H9 (cell line): ENCODE measurements at places on chromosomes 6 and 20. TPM values are rescaled to one million over a fixed set of nuclear protein-coding genes. Genes with fewer than 3 reads are reported as not detected.

- no peak for DNase-seq
- peaks cover 1% of the 10 kb centered on the region for H3K36me3 ChIP-seq
- H3K4me3 ChIP-seq, result no peak overlapping the region
- no peak overlapping the region for H3K27ac ChIP-seq
Measured at GRCh38 chr6:118606268-118606667, 45.1 kb downstream of the CEP85L start.

DNA sequence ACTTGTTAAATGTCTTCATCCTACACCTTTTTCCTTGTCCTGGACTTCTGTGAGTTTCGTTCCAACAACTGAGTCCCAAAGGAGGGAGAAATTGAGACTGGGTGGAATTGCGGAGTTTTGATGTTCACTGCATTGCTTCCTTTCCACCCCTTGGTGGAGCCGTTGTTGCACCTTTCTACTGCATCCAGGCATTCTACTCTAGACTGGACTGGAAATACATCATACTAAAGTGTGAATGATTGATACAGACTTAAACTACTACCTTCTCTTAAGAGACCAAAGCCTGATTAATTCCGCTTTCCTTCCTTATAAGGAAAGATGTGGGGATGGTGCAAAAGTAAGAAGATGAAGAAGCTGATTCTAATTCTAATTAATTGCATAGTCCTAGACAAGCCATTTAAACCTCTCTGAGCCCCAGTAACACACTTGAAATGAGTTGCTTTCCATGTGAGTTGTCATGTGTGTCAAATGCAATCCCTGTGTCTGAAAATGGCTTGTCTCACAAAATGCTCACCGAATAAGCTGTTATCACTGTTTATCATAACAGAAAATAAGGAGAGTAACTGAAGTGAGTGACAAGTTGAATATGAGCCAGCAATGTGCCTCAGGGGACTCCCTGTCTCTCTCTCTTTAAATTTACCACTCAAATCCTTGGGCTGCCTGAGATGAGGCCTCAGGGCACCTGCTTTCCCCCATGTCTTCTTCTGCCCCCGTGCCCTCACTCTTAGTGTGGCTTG lies 338.3 kb upstream of the CHD6 start:
- no peaks in the 10 kb centered on the region for H3K27me3 ChIP-seq
- DNase-seq, result peak; percentile 39
- H3K4me3 ChIP-seq, result no peak overlapping the region
- H3K4me1 ChIP-seq, result no peaks in the 10 kb centered on the region
- H3K36me3 ChIP-seq, result no peaks in the 10 kb centered on the region
- no peak overlapping the region for H3K27ac ChIP-seq

DNA sequence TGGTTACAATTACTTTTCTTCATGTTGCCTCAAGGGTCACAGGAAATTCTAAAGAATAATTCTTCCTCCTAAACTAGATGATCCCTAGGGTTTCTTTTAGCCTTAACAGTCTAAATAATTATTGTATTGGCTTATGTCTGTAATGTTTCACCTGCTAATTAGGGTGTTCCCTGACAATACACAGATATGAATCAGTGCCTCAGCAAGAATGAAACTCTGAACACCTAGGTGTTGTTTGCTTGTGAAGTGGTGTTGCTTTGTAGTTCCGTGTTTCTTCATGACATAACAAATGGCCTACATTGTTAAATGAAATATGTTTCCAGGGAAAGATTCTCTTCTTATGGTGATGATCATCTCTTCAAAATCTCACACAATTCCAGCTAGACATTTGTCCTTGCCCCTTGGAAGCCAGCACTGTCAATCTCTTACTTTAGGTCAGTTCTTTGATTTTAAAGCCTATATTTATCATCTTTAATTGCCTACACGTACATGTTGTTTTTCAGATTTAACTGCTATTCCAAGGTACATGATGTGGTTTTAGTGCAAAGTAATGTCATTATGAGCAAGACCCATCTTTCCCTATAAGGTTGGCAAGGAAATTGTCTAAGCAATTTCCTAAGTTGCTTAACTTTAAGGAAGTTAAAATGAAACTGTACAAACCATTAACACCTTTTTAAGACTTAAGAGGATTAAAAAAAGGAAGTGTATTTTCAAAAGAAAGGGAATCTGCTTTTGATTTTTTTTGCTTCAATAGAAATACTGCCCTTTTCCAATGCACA lies 111.9 kb downstream of the TBC1D7 start:
- no peak overlapping the region for H3K4me3 ChIP-seq
- no peaks in the 10 kb centered on the region for H3K4me1 ChIP-seq
- no peak overlapping the region for H3K27ac ChIP-seq
- no peaks in the 10 kb centered on the region for H3K27me3 ChIP-seq
- no peaks in the 10 kb centered on the region for H3K36me3 ChIP-seq

- H3K4me1 ChIP-seq, result peaks cover 21% of the 10 kb centered on the region; the same call in 1 of the 2 replicates
- no peak overlapping the region for H3K27ac ChIP-seq
- DNase-seq, result no peak
- peaks cover 11% of the 10 kb centered on the region for H3K36me3 ChIP-seq
- H3K4me3 ChIP-seq, result no peak overlapping the region
Measured at GRCh38 chr6:21712213-21712612, 118.7 kb downstream of the SOX4 start.

- no peaks in the 10 kb centered on the region for H3K27me3 ChIP-seq
- no peak overlapping the region for H3K27ac ChIP-seq
- H3K4me3 ChIP-seq, result no peak overlapping the region
- peaks cover 2% of the 10 kb centered on the region; the same call in 1 of the 2 replicates for H3K4me1 ChIP-seq
Measured at GRCh38 chr6:13398069-13398381, 69.7 kb upstream of the TBC1D7 start.

Gene DACT2
- 1.6 and 1.8 TPM in 2 replicates for total RNA-seq

DNA sequence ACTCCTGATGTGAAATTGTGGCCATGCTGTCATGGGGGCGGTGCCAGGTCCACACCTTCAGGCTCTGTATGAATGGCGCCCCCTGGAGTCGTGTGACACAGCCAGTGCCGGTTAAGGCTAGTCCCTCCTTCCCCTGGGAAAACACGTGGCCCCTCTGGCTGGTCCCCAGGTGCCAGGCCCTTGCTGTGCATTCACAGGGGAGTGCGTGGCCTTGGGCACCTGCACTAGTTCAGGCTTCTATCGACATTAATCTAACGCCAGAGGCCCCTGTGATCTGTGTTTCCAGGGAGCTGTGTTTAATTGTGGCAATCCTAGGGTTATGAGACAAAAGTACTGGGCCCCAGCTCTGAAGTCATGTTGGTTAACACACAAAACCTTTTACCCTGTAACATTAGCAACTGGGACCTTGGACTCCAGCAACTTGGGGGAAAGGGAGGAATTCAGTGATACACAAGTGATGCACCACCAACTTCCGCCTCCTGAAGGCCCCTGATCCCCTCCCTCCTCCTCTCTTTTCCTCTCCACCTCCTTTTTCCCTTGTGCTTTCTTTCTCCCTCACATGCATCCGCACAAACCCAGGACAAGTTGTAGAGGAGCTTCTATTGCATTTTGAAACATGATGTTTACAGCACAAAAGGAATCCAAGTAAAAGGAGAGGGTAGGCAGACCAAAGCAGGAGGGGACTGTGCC lies 74.0 kb downstream of the SSR1 start:
- peaks cover 4% of the 10 kb centered on the region; the same call in 1 of the 2 replicates for H3K36me3 ChIP-seq
- peak; percentile 89 for DNase-seq
- peaks cover 15% of the 10 kb centered on the region for H3K4me1 ChIP-seq
- H3K27ac ChIP-seq, result no peak overlapping the region
- no peak overlapping the region for H3K4me3 ChIP-seq

Gene RBM39
- 335 and 347 TPM in 2 replicates for total RNA-seq

GRCh38 chr6:88133718-88134117 lies 32.4 kb downstream of the CNR1 start:
- DNase-seq, result no peak
- H3K4me3 ChIP-seq, result no peak overlapping the region
- H3K4me1 ChIP-seq, result no peaks in the 10 kb centered on the region
- no peak overlapping the region for H3K27ac ChIP-seq

Gene DLL1
- 2.7 and 2.8 TPM in 2 replicates for total RNA-seq

Gene LAMP5
- total RNA-seq, result 0.35 and 0.42 TPM in 2 replicates

Gene ERVFRD-1
- total RNA-seq, result not detected in 2 replicates

- H3K4me1 ChIP-seq, result no peaks in the 10 kb centered on the region
- no peak overlapping the region for H3K4me3 ChIP-seq
- peaks cover 37% of the 10 kb centered on the region for H3K36me3 ChIP-seq
- no peak overlapping the region for H3K27ac ChIP-seq
Measured at GRCh38 chr20:11438412-11438811, 479.3 kb upstream of the BTBD3 start.

Gene TGM3
- total RNA-seq, result not detected in 2 replicates

Gene RBL1
- 14.1 and 16.3 TPM in 2 replicates for total RNA-seq

Gene ZFP57
- 1.4 and 1.7 TPM in 2 replicates for total RNA-seq
